ENCODE measurements at places on chromosomes 11 and 22. TPM values are rescaled to one million over a fixed set of nuclear protein-coding genes. Genes with fewer than 3 reads are reported as not detected.

The KBTBD3 gene
- 0.72 TPM for total RNA-seq

The OR51B2 gene
- total RNA-seq: not detected

The ACTN3 gene
- total RNA-seq: not detected

The RIBC2 gene
- total RNA-seq: 0.44 TPM

The CASP5 gene
- 1.5 TPM for total RNA-seq

The ZBED4 gene
- 14.4 TPM for total RNA-seq

The HBB gene
- total RNA-seq: not detected

The KCNQ1OT1 gene
- 4.2 TPM for total RNA-seq

The PLAAT5 gene
- not detected for total RNA-seq

The KCNC1 gene
- not detected for total RNA-seq

The TEX12 gene
- total RNA-seq: not detected

The SNX19 gene
- total RNA-seq: 142 TPM

The PIK3IP1 gene
- total RNA-seq: 38.7 TPM

The PATE1 gene
- not detected for total RNA-seq

The GRK3 gene
- 0.22 TPM for total RNA-seq

The MICAL2 gene
- total RNA-seq: 720 TPM

The SLC22A9 gene
- total RNA-seq: not detected

The PDGFB gene
- total RNA-seq: 2.6 TPM
